ENCODE measurements at places on chromosomes 1 and 21. TPM values are rescaled to one million over a fixed set of nuclear protein-coding genes. Genes with fewer than 3 reads are reported as not detected.

- no peak for DNase-seq
These were observed 31.5 kb downstream of the RNF220 start for GRCh38 chr1:44436401-44437106.

The GPR52 gene
- total RNA-seq: 1.1 TPM

The CFHR5 gene
- total RNA-seq: not detected

The AK5 gene
- 0.91 TPM for total RNA-seq

The CDC20 gene
- 22.5 TPM for total RNA-seq

The APOBEC4 gene
- total RNA-seq: not detected

Data from glutamatergic neuron (in vitro differentiated cells).